HCT116 (cell line): ENCODE measurements at places on chromosomes 2 and 18. TPM values are rescaled to one million over a fixed set of nuclear protein-coding genes. Genes with fewer than 3 reads are reported as not detected.

SERPINB2 gene
- total RNA-seq, result not detected

- H3K27ac ChIP-seq, result no peak overlapping the region
- H3K27me3 ChIP-seq, result no peaks in the 10 kb centered on the region
- no peak overlapping the region for H3K4me3 ChIP-seq
- no peak for DNase-seq
These were observed 268.2 kb downstream of the PRKCE start for GRCh38 chr2:45919711-45920111.

DNA sequence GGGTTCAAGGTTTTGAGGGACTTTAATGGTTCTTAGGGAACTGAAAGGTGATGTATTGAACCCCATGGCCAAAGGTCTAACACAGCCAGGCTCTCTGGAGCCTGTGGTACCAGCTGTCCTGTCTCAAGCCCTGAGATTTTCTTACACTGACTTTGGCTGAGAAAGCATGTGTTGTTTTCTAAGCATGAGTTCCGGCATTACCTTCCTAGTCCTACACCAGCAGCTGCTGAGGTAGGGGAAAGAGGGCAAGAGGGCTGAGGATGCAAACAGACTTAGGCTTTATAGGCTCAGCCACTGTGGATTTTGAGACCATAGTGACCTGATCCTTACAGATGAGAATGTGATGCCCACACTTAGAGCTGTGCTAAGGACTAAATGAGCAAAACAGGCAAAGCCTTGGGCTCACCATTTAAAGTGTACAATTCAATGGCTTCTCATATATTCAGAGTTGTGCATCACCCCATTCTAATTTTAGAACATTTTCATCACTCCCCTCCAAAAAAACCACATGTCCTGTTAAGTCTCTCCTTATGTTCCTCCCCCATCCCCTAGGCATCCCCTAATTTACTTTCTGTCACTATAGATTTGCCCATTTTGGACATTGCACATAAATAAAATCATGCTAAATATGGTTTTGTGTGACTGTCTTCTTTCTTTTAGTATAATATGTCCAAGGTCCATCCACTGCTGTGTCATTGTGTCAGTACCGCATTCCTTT, 99.7 kb upstream of the OTOS start:
- DNase-seq, result no peak
- H3K27ac ChIP-seq, result no peak overlapping the region
- no peaks in the 10 kb centered on the region; the same call in 1 of the 2 replicates for H3K4me1 ChIP-seq

- H3K36me3 ChIP-seq, result no peaks in the 10 kb centered on the region
- H3K4me1 ChIP-seq, result no peaks in the 10 kb centered on the region
- H3K4me3 ChIP-seq, result no peak overlapping the region
- no peaks in the 10 kb centered on the region for H3K27me3 ChIP-seq
These were observed 74.3 kb upstream of the CYRIA start for GRCh38 chr2:16739778-16740581.

DNA sequence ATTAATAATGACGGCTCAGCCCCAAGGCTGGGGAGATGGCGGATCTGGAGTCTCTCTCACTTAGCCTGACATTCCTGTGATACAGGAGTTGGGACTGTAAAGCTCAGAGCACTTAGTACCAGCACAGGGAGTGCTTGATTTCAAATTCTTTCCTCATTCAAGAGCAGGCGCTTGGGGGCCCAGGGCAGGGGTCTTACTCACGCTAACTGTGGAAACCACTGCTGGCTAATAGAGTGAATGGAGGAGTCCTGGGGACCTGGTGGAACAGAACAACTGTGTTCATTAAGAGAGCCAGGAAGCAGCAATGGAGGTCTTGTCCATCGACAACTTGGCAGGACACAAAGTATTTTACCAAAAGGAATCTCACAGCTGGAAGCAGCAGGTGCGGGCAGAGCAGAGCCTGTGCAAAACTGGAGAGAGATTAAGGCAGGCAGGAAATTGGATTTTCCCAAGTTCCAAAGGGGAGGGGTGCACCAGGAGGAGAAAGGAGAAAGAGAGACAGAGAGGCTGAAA, 358.9 kb downstream of the TNS1 start:
- H3K36me3 ChIP-seq, result no peaks in the 10 kb centered on the region
- no peaks in the 10 kb centered on the region for H3K4me1 ChIP-seq
- H3K27me3 ChIP-seq, result peaks cover 28% of the 10 kb centered on the region
- H3K27ac ChIP-seq, result no peak overlapping the region
- no peak for DNase-seq
- H3K4me3 ChIP-seq, result no peak overlapping the region

- no peak for DNase-seq
- no peaks in the 10 kb centered on the region for H3K36me3 ChIP-seq
- H3K27me3 ChIP-seq, result no peaks in the 10 kb centered on the region
- peaks cover 5% of the 10 kb centered on the region; the same call in 1 of the 2 replicates for H3K4me1 ChIP-seq
- H3K4me3 ChIP-seq, result no peak overlapping the region
These were observed 15.6 kb upstream of the NFATC1 start for GRCh38 chr18:79379931-79380815.

EFEMP1 gene
- 0.34 TPM for total RNA-seq

DNA sequence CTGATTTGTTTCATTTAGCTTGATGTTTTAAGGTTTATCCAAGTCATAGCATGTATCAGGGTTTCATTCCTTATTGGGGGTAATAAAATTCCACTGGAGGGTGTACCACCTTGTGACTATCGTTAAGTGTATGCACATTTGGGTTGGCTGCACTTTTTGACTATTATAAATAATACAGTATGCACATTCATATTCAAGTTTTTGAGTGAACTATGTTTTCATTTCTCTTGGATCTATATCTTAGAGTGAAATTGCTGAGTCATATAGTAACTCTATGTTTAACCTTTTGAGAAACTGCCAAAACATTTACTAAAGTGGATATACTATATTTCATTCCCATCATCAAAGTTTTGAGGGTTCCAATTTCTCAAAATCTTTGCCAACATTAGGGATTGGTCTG, 952.7 kb downstream of the TDRD15 start:
- no peak overlapping the region for H3K4me3 ChIP-seq
- DNase-seq, result no peak
- H3K27ac ChIP-seq, result no peak overlapping the region
- no peaks in the 10 kb centered on the region for H3K4me1 ChIP-seq
- no peaks in the 10 kb centered on the region for H3K27me3 ChIP-seq
- H3K36me3 ChIP-seq, result no peaks in the 10 kb centered on the region

DNA sequence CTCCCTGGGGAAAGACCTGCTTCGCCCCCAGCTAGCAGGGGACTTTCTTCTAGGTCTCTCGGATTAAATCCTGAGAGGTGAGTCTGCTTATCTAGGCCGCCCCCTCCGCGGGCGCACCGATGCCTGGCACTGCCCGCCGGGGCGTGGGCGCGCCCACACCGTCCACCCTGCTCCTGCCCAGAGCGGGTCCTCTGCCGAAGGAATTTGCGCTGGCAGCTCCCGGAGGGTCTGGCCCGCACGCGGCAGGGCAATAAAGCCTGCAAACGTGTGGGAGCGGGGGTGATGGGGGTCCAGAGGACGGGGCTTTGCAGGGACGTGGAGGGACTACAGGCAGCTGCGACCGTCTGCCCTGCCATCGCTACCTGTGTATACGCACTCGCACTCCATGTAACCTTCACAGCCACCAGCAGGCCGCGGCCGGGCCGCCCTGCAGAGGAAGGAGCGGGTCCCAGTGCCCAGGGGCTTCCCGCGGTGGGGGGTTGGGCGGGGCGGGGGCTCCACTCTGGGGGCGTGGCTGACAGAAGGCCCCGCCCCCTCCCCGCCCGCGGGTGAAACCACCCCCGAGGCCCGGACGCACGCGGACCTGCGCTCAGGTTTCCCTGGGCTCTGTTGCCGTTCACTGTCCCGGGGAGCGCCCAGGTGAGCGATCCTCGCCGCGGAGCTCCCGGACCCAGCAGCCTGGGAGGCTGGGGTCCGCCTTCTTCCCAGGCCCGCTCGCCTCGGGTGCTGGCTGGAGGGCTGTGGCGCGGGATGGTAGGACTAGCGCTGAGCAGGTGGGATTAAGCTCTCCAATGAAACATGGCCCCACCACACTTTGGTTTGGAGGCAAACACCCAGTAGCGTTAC, 174.5 kb upstream of the HS6ST1 start:
- no peak overlapping the region for H3K27ac ChIP-seq
- H3K36me3 ChIP-seq, result no peaks in the 10 kb centered on the region

GALNT3 gene
- 9.8 TPM for total RNA-seq

- no peak overlapping the region for H3K4me3 ChIP-seq
- no peaks in the 10 kb centered on the region for H3K36me3 ChIP-seq
- H3K4me1 ChIP-seq, result no peaks in the 10 kb centered on the region
- H3K27ac ChIP-seq, result no peak overlapping the region
These were observed 363.6 kb downstream of the LPIN1 start for GRCh38 chr2:12110074-12110473.

- H3K36me3 ChIP-seq, result peaks cover 50% of the 10 kb centered on the region
- no peak overlapping the region for H3K27ac ChIP-seq
- no peaks in the 10 kb centered on the region for H3K27me3 ChIP-seq
- H3K4me3 ChIP-seq, result no peak overlapping the region
These were observed 50.3 kb downstream of the HK2 start for GRCh38 chr2:74884118-74884762.

- H3K27me3 ChIP-seq, result peaks cover 80% of the 10 kb centered on the region
- H3K36me3 ChIP-seq, result no peaks in the 10 kb centered on the region
- H3K27ac ChIP-seq, result no peak overlapping the region
These were observed 272.9 kb upstream of the REV1 start for GRCh38 chr2:99762714-99763113.

FAM124B gene
- not detected for total RNA-seq

ABCG5 gene
- total RNA-seq, result not detected

DNA sequence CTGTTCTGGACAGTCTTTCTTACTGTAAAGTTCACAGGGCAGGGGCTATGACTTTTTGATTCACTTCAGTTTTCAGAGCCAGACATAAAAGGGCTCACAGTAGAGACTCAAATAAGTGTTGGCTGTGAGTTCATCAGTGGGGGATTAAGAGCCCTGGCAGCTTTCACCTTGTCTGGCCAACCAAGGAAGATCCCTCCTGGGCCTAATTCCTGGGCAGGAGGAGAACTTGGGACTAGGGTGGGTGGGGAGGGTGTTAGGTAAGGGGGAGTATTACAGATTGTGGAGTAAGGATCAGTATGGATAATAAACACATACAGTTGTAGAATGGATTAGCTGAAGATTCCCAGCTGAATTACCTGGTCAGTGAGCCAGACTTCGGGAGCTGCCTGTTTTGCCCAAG, 904 bp upstream of the SFXN5 start:
- H3K27me3 ChIP-seq, result no peaks in the 10 kb centered on the region
- no peak overlapping the region for H3K4me3 ChIP-seq
- DNase-seq, result no peak
- peak overlapping the region; percentile 74; the same call in 1 of the 2 replicates for H3K27ac ChIP-seq
- H3K4me1 ChIP-seq, result peaks cover 5% of the 10 kb centered on the region; the same call in 1 of the 2 replicates

GRCh38 chr2:39730685-39731302, 48.3 kb downstream of the THUMPD2 start:
- H3K27ac ChIP-seq, result no peak overlapping the region
- peak; percentile 10 for DNase-seq
- H3K4me3 ChIP-seq, result no peak overlapping the region
- no peaks in the 10 kb centered on the region for H3K4me1 ChIP-seq
- no peaks in the 10 kb centered on the region for H3K27me3 ChIP-seq
- H3K36me3 ChIP-seq, result peaks cover 12% of the 10 kb centered on the region; the same call in 1 of the 2 replicates

- H3K36me3 ChIP-seq, result no peaks in the 10 kb centered on the region
- H3K4me1 ChIP-seq, result no peaks in the 10 kb centered on the region
- no peak overlapping the region for H3K27ac ChIP-seq
- no peak overlapping the region for H3K4me3 ChIP-seq
- DNase-seq, result no peak
- H3K27me3 ChIP-seq, result no peaks in the 10 kb centered on the region
These were observed 10.0 kb downstream of the TMEM200C start for GRCh38 chr18:5885361-5885760.

GRCh38 chr2:150097901-150098531, 389.5 kb downstream of the RND3 start:
- no peak for DNase-seq
- H3K4me1 ChIP-seq, result no peaks in the 10 kb centered on the region
- H3K36me3 ChIP-seq, result no peaks in the 10 kb centered on the region
- no peaks in the 10 kb centered on the region for H3K27me3 ChIP-seq
- H3K27ac ChIP-seq, result no peak overlapping the region
